Right atrium auricular region (tissue), 2 donors: ENCODE measurements at places on chromosomes 7 and 10.

GRCh38 chr7:4634166-4634565, 47.9 kb upstream of the FOXK1 start:
- DNase-seq = no peak

GRCh38 chr10:132311338-132311939, 3.7 kb upstream of the STK32C start:
- no peak for DNase-seq

GRCh38 chr10:65898055-65898454, 1027.8 kb upstream of the LRRTM3 start:
- DNase-seq = no peak

GRCh38 chr10:79995979-79996634, 47.2 kb upstream of the SFTPD start:
- DNase-seq = no peak
